ENCODE measurements at places on chromosomes 1 and 21.

DNA sequence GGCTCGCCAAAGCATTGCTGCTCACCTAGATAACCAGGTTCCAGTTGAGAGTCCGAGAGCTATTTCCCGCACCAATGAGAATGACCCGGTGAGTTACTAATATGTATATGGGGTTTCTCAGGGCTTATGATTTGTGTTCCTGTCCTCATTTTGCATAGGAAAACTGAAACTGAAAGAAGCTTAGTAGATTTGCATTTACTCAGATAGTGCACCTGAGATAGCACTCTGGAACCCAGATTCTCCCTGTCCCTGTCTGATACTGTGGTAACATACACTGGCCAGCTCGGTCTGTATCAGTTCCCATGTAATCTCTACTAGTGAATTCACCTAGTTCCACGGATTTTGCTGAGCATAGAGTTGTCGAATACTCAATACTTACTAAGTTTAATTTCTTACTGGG lies 28.1 kb downstream of the DAP3 start:
- no peak for DNase-seq

DNA sequence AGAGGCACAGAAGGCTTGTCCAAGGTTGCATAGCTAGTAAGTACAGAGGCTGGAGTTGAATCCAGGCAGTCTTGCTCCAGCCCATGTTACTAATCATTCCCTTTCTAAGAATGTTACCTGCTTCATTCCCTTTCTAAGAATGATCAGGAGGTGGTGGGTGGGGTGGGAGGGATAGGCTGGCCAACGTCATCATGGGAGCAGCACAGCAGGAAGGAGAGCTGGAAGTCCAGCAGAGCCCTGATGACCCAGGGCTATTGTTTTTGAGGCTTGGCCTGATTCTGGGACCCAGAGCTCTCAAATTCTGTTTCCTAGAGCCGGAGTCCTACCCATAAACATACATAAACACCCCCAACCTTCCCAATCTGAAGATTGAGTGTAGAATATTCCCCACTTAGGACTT lies 11.8 kb upstream of the CSF1 start:
- DNase-seq: no peak

- no peak for DNase-seq
Measured at GRCh38 chr1:170790651-170791071, 126.7 kb downstream of the PRRX1 start.

GRCh38 chr1:78617615-78618026 lies 2.6 kb upstream of the IFI44L start:
- DNase-seq: no peak

- DNase-seq: no peak
Measured at GRCh38 chr1:204487256-204487615, 7.4 kb downstream of the PIK3C2B start.

GRCh38 chr1:185670187-185670627 lies 64.0 kb upstream of the HMCN1 start:
- no peak for DNase-seq

- no peak for DNase-seq
Measured at GRCh38 chr1:229815961-229816360, 189.9 kb downstream of the URB2 start.

DNA sequence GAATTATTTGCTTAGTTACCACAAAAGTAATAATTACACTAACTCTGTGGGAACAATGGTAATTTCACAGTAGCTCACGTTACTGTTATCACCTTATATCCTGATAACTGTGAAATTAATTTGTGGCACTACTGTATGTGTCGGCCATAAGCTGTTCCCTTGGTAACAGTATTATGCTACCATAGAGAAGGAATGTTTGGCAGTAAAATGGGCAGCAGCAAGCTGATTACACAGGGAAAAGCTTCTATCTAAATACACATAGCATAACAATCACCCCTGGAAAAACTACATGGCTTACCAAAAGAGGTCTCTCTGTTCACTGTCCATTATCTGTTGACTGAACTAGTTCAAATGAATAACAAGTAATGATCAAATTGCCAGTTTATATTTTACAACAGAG lies 124.1 kb downstream of the DPYD start:
- DNase-seq: no peak

- peak; percentile 41 for DNase-seq
Measured at GRCh38 chr1:232547938-232548484, 81.9 kb downstream of the SIPA1L2 start.

DNA sequence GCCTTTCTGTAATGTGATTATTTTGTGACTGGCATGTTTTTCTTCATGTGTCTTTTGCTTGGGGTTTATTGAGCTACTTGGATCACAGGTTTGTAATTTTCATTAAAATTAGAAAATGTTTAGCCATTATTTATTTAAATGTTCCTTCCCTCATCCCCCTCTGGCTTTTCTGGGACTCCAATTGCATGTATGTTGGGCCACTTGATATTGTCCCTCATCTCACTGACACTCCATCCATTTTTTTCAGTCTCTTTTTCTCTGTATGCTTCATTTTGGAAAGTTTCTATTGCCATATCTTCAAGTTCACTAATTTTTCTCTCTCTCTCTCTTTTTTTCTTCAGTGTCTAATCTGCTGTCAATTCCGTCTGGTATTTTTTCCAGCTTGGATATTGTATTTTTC lies 390.1 kb downstream of the PRDM2 start:
- no peak for DNase-seq

GRCh38 chr21:41142051-41142795 lies 25.7 kb upstream of the BACE2 start:
- no peak for DNase-seq

- DNase-seq: no peak
Measured at GRCh38 chr21:35614396-35614921, 445.9 kb downstream of the SETD4 start.

DNA sequence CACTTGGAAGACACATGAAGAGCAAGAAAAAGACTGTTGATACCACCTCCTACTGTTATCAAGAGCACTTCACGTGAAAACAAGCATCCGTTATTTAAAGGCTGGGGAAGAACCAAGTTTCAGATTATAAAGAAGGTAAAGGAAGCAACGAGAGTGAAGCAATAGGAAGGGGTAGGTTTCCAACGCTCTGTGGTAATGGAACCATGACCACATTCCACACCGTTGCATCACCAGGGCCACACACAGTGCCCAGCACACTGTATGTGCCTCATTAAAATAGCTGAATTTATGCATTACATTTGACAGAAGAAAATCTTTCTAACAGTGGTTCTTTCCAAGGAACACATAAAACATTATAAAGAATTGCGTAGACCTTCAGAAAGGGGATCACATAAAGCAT lies 435.8 kb downstream of the MRPL39 start:
- no peak for DNase-seq

GRCh38 chr1:90706437-90707362 lies 10.4 kb downstream of the BARHL2 start:
- DNase-seq: no peak

- no peak for DNase-seq
Measured at GRCh38 chr1:222247081-222247480, 300.8 kb downstream of the HHIPL2 start.

DNA sequence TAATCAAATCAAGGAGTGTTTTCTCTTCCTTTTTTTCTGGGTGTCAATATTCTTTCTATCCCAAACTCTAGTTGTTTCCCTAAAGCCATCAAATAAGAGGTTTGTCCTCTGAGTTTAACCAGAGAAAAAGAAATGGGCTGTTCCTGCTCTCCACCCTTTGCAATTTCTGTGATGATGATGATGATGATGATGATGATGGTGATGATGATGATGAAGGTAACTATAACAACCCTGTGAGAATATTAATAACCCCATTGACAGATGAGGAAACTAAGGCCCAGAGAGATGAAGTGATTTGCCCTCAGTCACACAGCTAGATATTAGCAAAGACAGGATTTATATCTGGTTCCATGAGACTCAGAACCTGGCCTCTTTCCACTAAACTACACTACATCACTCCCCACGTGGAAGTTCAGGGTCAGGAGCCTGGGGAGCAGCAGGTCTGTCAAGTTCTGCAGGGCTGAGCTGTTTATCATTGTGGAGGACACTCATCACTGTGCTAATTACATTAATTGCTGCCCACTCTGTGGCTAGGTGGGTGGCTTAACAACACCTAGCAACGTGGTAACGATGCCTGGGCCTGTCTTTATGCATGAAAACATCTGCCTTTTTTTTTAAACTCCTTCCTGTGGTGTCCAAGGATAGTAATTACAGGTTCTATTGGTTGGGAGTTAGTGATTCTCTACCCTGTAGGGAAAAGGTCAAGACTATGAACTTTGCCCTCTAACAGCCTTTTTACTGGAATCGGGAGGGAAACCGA lies 19.0 kb upstream of the JUN start:
- DNase-seq: no peak

GRCh38 chr1:119773711-119774241 lies 5.1 kb upstream of the HMGCS2 start:
- DNase-seq: no peak

DNA sequence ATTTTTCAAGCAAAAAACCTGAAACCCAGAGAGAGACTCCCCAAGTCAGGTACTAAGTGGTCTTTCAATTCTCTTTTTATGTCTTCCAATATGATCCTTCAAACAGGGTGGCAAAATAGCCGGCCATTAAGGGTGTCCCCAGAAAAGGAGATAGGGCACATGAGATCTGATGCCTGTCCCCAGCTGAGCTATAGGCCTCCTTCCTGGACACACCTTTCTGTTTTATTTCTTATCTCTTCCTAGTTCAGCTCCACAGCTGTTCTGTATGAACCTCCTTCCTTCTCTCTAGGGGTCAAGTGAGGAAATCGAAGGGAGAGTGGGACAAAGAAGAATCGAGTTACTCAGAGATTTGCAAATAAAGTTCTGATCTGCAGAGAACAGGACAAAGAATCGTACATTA lies 112.4 kb upstream of the ATP1A1 start:
- no peak for DNase-seq

GRCh38 chr1:205668951-205669340 lies 11.4 kb downstream of the SLC45A3 start:
- DNase-seq: no peak

GRCh38 chr21:38771536-38771935 lies 34.2 kb upstream of the ETS2 start:
- no peak for DNase-seq

DNA sequence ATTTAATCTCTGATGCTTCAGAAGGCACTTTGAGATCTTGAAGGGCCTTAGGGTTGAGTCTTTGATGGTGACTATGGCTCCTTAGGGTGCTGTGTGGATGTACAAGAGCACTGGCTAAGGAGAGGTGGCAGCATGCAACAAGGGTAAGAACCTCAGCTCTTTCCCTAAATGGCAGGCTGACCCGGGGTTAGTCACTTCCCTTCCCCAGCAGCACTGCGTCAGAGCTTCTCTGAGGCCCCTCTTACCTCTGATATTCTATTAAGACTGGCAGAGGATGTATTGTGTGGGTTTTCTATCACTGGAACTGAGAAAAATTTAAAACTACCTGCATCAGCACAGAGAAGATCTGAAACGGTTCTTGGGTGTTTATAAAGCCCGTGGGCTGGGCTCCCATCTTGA lies 11.8 kb downstream of the C1orf116 start:
- DNase-seq: no peak

- no peak for DNase-seq
Measured at GRCh38 chr1:56569661-56570060, 9.7 kb downstream of the PLPP3 start.

- DNase-seq: no peak
Measured at GRCh38 chr1:99560207-99561040, 85.5 kb upstream of the PALMD start.

GRCh38 chr1:46131712-46132528 lies 509 bp downstream of the PIK3R3 start:
- peak; percentile 49 for DNase-seq

DNA sequence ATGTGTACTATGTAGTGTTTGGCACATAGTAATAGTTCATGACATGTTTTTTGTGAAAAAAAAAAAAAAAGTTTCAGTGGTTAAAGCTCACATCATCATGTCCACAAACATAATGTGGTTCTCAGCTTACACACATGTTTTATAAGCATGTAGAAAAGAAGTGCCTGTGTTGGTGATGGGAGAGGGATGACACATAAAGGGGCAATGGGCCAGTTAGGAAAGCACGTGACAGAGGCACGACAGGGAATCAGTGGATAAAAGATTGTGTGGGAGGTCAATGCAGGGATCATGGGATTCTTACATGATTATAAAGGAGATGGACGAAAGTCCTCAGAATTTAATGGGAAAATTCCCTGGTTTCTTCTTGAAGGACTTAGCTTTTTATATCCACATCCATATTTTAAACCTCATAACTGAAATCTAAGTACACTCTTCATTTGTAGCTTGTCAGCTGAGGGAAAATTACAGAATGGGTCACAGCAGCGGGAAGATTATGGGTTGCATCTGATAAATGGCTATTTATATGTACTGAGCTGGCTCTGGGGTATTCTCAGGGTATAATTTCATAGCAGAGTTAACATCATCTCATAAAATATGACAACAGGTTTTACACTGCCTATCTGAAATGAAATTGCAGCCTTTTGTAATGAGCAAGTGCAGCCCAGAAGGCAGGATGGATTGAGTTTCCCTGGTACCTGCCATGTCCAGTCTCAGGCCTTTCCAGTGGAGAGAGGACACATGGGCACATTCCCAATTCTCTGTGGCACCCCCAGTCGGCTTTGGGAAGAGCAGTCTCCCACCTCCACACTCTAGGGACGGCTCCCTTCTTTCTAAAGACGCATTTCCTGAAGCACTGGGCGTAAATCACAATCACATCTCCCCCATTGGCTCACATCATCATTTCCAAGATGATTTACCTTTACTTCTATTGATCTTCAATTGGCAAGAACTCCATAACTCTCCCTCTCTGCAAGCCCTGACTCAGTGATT lies 42.3 kb upstream of the NHLH2 start:
- no peak for DNase-seq

DNA sequence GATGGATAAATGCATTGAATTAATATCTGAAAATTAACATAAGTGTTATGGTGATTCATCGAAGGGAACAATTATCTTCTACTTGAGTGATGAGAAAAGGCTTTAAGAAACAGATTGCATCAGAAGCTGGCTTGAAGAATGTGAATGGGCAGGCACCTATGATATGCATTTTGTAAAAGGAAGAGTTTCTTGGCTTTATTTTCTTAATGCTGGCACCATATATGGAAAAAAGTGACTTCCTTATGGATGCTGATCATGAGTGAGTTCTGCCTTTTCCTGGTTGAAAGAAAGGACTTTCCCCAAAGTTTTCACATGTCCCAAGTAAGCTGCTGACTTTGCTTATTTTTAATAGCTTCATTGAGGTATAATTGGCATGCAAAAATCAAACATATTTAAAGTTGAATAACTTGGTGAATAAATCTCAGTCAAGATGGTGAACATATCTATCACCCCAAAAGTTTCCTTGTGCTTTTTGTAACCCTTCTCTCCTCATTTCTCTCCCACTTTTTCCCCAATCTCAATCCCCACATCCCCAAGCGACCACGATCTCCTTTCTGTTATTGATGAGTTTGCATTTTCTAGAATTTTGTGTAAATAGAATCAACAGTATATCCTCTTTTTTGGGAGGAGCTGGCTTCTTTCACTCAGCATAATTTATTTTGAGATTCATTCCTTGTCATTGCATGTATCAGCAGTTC lies 74.2 kb downstream of the SPATA46 start:
- DNase-seq: no peak

GRCh38 chr1:47416319-47417169 lies 459 bp downstream of the FOXE3 start:
- DNase-seq: no peak

- DNase-seq: no peak
Measured at GRCh38 chr1:220885971-220886370, 6.7 kb downstream of the HLX start.
